ENCODE measurements at places on chromosomes 4 and X.
A peak's percentile ranks its signal among the peaks of the same experiment; 100 is the strongest.

DNA sequence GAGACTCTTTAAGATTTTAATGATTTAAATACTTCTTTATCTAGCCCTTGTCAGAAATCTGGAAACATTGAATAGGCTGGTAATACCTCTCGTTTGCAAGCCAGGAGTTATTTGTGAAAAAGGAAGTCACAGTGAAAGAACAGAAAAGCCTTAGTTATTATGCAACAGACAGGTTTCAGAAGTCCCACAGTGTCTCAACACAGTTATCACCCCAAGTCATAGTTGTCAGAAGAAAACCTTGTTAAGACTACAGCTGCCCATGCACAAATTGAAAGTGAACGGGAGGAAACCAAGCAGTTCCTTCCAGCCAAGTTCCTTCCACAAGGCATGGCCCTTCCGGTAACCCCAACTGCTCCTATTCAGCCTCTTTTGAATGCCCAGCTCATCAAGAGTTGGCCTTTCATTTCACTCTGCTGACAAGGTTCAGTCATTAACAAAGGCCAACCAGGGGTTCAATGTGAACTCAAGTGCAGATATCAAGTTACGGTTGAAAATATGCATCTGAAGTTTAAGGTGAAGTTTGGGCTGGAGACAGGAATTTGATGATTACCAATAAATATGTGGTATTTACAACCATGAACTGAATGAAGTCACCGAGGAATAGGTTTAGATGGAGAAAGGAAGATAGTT, 15.6 kb downstream of the ALPK1 start:
- no peak for DNase-seq

DNA sequence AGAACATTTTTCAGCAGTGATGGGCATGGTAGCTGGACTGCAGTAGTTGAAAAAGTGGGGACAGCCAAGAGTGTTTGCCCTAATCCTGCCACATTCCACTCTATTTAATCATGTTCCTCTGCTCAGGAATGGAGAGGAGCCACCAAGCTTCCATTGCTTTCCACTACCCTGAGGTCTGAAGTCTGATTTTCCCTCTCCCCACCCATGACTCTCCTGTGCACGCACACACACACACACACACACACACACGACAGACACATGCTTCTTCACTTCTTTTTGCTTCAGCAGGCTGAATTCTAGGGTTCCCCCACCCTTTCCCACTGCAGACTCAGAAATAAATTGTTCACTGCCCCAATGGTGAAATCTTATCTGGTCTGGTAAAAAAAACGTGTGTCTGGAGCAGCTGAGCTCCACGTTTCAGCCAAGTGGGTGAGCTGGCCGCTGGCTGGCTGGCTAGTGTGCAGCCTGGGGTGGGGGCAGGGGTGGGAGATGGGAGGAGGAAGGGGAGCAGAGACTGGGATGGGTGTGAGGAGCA, 142.7 kb upstream of the NALF2 start:
- DNase-seq = no peak

GRCh38 chrX:9693307-9694001, 72.2 kb downstream of the GPR143 start:
- DNase-seq = no peak

- no peak for DNase-seq
Observed at GRCh38 chr4:169124661-169125060, 114.6 kb upstream of the CBR4 start.

DNA sequence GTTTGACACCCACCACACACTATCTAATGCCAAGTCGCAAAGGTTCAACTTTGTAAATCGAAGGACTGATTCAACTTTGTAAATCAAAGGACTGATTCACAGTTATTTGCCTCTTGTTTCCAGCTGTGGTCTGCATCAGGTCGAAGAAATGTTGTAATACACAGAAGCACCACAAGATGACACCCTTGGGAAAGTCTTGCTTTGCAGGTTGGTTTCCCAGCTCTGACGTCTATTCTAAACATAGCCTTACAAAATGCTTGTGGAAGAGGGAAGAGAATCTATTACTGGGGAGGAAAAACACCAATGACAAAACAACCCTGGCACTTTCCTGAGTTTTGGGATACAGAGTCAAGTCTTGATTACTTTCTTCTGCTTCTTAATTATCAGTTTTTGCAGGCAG, 35.3 kb downstream of the SUPT20HL1 start:
- peak; percentile 55 for DNase-seq

GRCh38 chr4:110988722-110989121, 365.8 kb upstream of the PITX2 start:
- no peak for DNase-seq

GRCh38 chr4:86560447-86560846, 33.7 kb upstream of the PTPN13 start:
- DNase-seq = no peak

- no peak for DNase-seq
Observed at GRCh38 chr4:72463724-72464123, 105.3 kb downstream of the ADAMTS3 start.

GRCh38 chrX:49176421-49177326, 5.0 kb downstream of the PLP2 start:
- no peak for DNase-seq

DNA sequence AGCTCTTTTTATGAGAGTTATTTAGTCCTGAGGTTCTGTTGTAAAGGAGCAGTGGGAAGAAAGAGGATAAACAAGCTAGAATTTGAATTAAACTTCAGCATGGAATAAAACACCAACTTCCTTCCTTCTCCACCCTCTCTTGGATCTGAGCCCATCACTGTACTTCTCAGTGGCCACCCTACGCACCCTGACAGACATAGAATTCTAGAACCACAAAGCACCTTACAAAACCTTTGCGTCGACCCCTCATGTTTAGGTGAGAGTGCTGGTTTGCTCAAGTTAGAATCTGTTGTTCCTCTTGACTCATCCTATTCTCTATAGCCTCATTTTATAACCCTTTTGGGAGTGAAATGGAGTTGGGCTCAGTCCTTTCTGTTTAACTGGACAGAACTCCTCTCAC, 84.6 kb upstream of the RPL34 start:
- DNase-seq = peak; percentile 28

DNA sequence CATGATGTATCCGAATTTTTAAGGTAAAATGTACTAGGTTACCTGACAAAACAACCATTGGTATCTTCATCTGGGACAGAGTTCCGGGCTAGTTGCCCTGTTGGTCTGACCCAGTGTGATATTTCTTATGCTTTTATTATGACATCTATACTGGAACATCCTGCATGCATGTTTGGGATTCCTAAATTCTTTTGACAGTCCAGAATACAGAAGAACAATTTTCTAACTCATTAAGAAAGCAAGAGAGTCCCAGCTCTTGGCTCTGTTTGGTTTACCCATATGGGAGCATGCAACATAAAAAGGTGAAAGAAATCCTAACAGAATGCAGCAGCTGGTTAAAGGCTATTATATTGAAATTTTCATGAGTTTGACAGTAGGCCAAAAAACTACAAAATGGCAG, 247.7 kb upstream of the FTHL17 start:
- DNase-seq = no peak

DNA sequence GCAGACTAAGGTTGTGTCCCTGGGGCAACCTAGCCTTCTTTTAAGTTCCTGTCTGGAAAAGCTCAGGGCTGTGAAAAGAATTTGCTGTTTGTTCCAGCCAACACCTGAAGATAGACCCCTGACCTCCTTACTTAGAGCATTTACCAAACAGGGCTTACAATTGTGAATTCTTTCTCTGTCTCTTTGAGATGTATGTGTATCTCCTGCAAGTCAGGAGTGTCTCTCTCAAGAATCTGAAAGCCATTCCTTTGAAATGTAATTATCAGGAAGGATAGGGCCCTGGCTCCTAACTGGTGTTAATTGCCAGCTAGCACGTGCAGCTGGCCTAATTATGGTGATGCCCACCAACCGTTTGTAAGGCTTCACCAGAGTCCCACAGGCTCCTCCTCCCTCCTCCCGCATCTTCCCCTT, 18.2 kb downstream of the CCNG2 start:
- DNase-seq = no peak

DNA sequence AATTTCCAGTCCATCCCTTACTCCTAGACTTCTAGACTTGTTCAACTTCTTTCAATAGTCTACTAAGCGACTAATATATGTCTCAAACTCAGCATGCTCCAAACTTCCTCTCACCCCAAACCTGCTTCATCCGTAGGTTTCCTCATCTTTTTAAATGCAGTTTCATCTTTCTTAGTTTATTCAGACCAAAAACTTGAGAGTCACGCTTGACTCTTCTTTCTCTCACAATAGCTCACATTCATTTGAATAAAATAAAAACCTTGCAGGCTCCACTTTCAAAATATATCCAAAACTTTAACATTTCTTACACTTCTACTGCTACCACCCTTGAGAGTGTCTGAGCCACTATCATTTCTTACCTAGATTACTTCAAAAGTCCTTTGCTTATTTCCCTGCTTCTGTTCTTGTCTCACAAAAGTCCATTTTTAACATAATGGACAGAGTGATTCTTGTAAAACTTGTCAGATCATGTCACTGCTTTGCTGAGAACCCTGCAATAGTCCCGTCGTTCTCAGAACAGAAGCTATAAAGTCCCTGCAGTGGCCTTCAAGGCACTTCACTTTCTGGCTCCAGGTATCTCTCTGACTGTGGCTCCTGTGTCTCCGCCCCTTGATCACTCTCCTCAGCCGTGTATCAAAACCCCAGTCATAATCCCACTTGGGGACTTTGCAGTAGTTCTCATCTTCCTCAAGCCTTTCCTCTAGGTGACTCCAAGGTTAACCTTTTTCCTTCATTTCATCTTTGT, 167.6 kb downstream of the ARHGAP24 start:
- DNase-seq = no peak

DNA sequence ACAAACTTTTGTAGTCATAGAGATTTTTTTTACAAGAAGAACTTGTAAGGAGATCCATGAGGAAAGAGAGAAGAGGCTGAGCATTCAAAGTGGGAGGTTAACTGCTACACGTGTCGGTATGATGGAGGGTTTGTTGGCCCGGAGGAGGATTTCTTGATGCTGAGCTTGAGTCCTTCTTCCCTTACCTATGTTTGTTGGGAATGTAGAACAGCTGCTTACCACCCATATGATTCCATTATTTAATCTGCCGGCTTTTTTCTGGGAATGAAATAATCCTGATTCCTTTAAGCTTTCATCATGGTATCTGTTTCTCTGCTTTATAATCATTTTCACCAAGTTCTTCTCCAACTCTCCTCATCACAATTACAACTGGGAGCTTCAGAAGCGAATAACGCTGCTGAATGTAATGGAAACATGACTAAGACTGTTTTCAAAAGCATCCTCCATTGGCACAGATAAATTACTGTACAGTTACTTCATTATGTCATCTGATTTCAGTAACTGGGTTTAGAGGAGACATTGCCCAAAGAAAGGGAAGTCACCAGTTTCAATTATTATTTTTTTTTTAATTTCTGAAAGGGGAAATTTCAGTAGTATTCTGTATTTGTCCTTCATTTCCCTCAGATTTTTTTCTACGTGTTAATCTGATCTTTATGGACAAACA, 420.6 kb downstream of the SPRY1 start:
- no peak for DNase-seq

GRCh38 chr4:80255329-80256095, 11.0 kb upstream of the FGF5 start:
- DNase-seq = no peak

DNA sequence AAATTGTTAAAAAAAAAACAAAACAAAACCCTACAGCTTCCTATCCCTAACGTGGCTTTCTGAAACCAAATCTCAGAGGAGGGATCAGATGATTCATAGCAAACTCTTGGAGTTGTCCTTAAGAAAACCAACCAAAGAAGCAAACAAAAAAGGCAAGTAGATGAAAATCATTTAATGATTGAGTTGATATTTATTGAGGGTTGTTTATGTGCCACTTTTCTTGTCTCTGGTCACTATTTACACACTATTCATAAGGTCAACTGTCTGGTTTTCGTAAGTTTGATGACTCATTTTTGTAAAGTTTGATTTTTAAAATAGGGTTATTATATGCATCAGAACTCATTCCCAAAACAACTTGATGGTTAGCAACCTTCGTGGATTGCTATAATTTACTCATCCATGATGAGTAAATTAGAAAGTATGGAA, 133.4 kb downstream of the UNC5C start:
- DNase-seq = no peak

DNA sequence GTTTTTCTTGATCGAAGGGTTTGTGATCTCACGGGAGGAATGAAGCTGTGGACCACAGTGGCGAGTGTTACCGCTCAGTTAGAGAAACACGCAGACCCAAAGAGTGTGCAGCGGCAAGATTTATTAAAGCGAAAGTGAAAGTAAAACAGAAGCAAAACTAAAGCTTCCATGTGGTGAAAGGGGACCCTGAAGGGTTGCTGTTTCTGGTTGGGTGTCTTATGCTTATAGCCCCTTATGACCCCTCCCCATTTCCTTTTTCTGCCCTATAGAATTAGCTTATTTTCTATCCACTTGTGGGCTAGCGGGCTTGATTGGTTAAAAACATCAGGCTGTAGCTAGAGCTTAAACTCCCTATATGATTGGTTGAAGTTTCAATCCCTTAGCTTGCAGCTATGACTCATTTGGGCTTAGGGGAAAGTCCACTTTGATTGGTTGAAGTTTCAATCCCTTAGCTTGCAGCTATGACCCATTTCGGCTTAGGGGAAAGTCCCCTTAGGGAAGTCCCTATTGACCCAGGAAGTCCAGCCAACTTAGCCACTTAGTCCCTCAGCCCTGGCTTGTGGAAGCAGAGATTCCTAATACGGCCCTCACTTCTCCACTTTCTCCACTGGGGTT, 171.2 kb upstream of the NWD2 start:
- no peak for DNase-seq

GRCh38 chrX:140151316-140151715, 186.0 kb upstream of the CXorf66 start:
- no peak for DNase-seq

DNA sequence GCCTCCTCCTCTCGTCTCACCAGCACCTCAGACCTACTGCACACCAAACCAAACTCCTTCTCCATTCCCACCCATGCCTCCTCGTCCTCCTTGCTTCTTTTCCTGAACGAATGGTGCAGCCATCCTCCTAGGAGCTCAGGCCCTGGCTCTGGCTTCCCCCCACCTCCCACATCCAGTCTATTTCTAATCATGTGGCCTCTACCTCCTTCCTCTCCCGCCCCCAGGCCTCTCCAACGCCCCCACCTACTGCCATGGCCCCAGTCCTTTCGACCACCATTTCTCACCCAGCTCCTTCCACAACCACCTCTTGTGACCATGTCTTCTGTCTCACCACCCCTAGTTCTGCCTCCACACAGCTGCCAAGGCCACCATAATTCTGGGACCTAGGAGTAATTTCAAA, 127.1 kb downstream of the PJA1 start:
- DNase-seq = no peak

GRCh38 chr4:71185037-71185436, 153.8 kb upstream of the SLC4A4 start:
- no peak for DNase-seq

- no peak for DNase-seq
Observed at GRCh38 chr4:26267087-26267486, 53.7 kb upstream of the RBPJ start.

- no peak for DNase-seq
Observed at GRCh38 chrX:4588466-4588865, 875.0 kb upstream of the PRKX start.
